ENCODE measurements at places on chromosomes 7 and 10.

DNA sequence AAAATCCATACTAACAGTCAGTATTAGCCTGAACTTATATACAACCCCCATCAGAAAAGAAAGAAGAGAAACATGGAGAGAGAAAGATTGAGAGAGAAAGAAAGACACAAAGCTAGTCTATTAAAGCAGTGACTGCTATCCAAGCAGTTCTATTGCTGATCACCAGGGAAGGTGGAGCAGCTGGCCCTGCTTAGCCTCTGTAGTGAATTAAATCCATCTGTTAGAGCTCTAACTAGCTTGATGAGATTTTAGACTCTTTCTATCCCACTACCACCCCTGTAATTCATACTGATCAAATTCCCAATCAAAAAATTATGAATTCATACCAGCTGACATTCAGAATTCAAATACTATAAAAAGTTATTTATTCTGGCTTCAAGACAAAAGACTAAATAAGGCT, 486.0 kb upstream of the LRRN3 start:
- no peak for DNase-seq

DNA sequence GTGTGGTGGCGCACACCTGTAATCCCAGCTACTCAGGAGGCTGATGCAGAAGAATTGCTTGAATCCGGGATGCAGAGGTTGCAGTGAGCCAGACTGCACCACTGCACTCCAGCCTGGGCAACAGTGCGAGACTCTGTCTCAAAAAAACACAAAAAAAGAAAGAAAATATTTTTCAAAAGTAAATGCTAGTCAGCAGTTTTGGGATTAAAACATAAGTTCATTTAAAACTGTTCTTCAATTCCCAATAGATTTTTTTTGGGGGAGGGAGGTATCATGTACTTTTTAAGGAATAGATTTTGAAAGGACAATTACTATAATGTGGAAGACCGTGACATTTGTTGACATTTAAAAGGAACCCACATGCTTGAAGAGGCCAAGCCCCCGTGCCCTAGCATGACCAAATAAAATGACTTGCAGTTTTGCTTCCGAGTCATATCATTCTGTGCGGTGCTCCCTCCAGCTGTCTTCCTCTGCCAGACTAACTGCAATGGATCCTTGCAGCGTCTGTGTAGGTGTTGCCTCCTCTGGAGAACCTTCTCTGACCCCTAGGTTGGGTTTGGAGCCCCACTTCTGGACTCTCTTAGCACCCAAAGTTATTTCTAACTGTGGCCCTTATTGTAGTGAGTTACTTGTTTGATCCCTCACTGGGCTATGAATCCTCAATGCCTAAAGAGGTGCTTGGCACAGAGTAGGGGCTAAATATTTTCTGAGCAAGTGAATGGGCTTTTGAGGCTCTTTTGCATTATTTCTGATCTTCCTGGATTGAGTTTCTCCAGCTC, 17.4 kb upstream of the HPS1 start:
- no peak for DNase-seq

GRCh38 chr10:74486659-74487058, 335.6 kb downstream of the ADK start:
- DNase-seq, result no peak

GRCh38 chr7:36474283-36475010, 84.8 kb downstream of the ANLN start:
- DNase-seq, result no peak

DNA sequence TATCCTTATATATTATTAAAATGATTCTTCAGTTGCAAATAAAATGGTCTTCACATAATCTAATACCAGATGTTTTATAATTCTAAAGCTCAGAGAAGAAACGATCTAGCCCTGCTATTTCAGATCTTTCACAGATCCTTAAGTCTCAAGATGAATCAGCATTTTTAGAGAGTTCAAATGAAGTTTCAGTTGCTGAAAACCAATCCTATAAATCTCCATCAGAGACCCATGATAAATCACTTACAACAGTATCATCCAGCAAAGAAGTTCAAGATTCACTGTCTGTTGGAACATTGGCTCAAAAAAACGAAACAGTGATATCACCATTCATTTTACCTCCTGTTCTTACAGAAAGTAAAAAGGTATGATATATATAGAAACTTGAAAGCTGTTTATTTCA, 137.0 kb downstream of the CCDC7 start:
- DNase-seq, result no peak

GRCh38 chr7:138666385-138666784, 34.8 kb downstream of the SVOPL start:
- DNase-seq, result no peak

GRCh38 chr10:79101560-79102497, 33.1 kb downstream of the ZMIZ1 start:
- DNase-seq, result no peak

- no peak for DNase-seq
Observed at GRCh38 chr7:69739190-69739589, 140.9 kb downstream of the AUTS2 start.

DNA sequence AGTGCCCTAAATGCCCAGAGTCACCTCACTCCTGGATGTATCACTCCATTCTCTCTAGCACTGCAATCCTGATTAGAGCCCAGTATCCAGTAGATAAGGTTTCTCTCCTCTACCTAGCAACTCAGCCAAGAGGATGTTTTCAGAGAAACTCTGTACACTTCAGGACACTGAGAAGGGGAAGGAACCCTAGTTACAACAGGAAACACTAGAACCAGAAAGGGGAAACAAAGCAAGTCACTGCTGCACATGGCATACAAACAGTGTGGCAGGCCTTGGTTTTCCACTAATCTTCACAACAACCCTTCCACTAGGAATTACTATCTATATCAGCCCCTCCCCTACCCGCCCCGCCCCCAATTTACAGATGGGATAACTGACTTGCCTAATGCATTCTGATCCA, 1.6 kb downstream of the FAM204A start:
- DNase-seq, result no peak

DNA sequence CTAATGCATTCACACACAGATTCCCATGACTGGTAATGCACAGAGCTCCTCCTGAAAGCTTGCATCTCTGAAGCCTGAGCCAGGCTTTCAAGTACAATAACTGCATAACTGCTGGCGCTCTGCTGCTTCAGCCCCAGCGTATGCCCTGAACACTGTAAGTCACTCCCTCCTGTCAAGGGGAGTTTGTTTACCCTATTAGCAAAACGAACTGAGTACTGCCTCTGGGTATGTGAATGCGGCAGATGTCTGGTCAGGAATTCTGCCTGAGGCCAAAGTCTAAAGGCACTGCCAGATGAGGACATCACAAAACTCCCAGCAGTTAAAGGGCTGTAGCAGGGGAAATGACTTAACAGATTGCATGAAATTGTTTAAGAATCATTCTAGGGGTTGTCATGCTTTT, 97.7 kb downstream of the NRCAM start:
- DNase-seq, result no peak

GRCh38 chr7:82036146-82036886, 266.5 kb upstream of the HGF start:
- no peak for DNase-seq

- no peak for DNase-seq
Observed at GRCh38 chr10:101444058-101444898, 90.3 kb downstream of the BTRC start.

- no peak for DNase-seq
Observed at GRCh38 chr10:43214071-43214955, 52.6 kb downstream of the RASGEF1A start.

- DNase-seq, result no peak
Observed at GRCh38 chr7:272108-272615, 17.8 kb upstream of the FOXL3 start.

DNA sequence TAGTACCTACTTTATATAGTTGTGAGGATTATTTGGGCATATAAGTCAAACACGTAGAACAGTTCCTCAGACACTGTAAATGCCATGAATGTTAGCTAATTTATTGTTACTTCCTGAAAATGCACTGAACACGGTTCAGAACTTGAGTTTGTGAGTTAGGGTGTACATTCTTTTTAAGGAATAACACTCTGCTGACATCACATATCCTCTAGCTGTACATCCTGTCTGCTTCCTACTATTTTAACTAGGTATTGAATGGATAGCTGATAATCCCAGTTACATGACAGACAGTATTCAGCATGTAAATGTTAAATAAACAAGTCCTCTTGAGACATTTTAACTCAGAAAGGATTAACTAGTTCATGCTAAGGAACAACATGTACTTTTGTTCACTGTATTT, 16.0 kb downstream of the SAMD8 start:
- DNase-seq, result no peak

DNA sequence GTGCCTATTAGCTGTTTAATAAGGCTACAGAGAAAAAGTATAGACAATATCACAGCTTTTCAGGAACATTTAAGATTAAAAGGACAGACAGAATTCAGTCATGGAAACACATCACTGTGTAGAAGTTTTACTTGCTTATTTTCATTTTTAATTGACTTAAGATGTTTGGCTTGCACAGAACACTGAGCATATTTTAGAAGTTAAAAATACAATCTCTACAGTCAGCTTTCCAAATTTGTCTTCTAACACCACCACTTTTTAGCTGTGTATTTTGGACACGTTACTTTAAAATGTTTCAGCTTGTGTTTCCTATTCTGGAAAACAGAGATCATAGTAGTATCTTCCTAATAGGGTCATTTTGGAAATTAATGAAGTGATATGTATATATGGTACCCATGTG, 11.8 kb downstream of the CFAP69 start:
- DNase-seq, result no peak

GRCh38 chr7:156115582-156115981, 303.3 kb upstream of the SHH start:
- DNase-seq, result no peak

DNA sequence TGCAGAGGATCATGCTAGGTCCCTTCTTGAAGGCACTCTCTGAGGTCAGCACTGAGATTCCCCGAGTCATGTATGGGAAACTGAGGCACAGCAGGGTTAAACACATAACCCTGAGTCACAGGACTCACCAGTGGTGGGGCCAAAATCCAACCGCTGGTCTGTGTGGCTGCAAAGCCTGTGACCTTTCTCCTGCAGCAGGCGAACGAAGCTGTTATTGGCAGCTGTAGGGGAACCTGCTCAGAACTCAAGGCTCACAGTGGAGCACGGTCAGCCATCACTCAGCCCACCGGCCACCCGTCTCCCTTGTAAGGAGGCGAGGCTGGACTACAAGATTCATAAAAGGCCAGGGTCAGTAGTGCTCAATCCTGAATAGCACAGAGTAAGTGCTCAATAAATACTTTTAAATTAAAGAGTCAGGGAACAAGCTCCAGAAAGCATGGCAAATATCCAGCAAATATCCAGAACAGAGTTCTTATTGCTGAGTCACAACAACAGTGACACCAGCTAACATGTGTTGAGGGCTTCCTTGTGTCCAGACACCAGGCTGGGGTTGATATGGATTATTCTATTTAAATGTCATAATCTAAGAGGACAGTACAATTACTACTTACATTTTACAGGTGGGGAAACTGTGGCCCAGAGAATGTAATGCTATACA, 34.9 kb downstream of the CHST15 start:
- DNase-seq, result no peak

DNA sequence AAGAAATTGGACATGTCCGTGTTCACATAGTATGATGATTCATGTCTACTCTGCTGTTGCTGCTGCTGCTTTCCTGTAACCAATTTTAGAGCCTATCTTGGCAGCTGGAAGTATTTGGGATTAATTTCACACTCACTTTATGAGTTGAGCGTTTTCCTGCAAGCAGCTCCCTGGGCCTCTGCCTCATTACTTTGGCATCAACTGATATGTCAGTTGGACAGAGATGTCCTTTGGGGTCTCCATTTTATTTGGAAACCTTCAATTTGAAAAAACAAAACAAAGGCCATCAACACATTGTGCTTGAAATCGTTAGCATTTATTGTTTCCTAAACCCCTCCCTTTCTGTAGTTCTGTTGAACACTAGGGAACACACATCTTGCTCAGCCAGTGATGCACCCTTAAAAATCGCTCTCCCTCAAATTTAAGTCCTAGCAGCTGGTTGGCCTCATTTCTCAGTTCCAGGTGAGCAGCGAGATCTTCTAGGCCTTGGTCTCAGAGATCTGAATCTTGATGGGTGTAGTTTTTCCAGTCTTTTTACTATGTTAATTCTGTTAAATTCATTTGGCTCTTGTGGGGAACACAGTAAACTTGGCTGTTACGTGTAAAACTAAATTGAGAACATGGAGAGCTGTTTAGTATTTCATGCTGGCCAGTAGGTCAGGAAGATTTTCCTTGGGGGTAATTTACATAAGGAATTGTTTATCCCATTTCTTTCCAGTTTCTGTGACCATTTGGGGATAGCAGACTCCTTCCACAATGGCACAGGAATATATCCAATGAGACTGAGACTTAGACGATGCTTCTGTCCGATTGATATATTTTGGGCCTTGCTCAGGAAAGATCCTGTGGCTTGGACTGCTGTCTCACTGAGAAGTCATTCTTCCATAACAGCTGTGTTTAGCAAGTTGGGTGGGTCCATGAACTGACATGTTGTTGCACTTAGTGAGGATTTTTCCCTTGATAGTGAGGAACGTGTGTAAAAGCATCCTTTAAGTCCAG, 371.6 kb downstream of the BBS9 start:
- no peak for DNase-seq

DNA sequence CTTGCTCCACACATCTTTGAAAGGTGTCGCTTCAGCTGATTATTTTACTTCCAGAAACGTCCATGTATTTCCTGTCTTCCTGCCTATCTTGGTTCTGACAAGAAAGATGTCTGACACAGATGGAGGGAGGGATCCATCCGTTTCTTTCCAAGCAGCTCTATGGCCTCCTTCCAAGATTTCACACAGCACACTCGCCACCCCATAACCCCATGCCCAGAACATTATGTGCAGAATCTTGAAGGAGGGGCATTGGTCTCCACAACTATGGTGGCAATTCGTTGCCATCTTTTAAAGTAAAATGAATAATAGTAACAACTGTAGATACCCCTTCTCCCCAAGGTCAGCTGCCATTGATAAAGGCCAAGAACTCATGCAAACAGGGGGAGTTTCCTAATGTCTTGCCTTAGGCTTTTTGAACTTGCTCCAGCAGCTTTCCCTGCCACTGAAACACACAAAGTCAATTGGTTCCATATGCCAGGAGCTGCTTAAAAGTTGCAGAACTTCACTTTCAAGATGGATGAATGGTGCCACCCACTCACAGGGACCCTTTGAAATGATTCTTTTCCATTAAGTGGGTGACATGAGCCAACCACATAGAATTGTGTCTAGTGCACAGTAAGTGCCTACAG, 60.0 kb downstream of the VSTM4 start:
- DNase-seq, result no peak

- no peak for DNase-seq
Observed at GRCh38 chr10:50027195-50027594, 39.0 kb downstream of the AGAP6 start.

DNA sequence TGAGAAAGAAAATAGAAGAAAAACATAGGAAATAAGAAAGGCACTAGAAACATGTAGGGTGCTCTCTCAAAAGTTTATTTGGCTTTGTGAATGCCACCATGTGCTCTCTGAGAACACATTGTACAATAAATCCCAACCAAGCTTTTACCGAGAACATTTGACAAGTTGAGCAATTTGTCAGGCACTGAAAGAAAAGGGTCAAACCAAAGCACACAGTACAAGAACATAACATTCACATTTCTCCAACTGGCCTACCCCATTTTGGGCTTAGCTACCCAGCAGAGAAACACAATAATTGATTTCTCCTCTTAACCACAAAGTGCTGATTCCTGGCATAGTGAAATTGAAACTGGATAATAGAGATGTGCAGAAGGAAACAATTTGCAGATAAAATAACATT, 69.2 kb upstream of the SLC39A12 start:
- no peak for DNase-seq

All from activated T-cell treated with anti-CD3 and anti-CD28 coated beads for 4 hours (primary cell).